ENCODE measurements at places on chromosomes 6 and 20.

DNA sequence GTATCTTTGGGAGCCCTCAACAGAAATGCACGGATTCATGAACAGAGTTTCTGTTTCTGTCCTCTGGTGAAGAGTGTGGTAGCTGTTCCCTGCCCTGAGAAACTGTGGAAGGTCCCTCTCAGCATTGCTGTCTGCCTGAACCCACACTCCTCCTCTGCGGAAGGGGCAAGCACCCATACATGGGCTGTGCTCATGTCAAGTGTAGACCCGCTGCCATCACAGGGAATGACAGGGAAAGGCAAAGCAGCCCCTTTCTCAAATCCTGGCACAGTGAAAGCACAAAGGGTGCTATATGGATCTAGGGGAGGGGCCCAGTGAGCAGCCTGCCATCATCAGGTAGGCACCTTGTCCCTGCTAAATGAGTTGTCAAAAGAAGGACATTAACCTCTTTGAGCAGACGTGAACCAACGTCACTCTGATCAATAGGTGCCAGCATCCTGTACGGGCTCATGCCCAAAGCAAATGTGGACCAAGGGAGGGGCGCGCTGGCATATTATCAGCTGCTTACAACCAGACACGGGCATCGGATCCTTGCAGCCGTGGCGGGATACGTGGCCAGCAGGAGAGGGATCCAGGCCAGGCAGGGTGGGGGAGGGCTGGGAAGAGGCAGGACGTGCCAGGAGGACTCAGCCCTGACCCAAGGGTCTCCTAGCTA is 231.2 kb upstream of the PMEPA1 start:
- no peak for DNase-seq

- DNase-seq = no peak
These were observed 24.6 kb downstream of the TRAM2 start for GRCh38 chr6:52552278-52552643.

DNA sequence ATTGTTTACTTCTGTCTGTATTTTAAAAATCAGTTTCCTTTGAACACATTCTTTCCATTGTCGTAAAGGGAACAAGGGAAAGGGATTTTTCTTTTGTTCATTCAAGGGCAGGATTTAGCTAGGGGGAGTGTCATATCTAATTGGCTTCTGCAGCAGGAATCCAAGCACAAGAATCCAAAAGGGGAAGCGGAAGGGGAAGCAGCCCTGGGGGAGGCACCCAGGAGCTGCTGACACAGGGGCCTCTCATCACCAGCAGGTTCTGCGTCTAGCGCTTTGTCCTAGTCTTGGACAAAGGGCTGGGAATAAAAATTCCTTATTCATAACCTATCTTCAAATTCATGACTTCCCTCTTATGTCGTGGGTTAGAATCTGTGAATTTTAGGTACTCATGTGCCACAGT is 13.7 kb downstream of the RIPK1 start:
- no peak for DNase-seq

DNA sequence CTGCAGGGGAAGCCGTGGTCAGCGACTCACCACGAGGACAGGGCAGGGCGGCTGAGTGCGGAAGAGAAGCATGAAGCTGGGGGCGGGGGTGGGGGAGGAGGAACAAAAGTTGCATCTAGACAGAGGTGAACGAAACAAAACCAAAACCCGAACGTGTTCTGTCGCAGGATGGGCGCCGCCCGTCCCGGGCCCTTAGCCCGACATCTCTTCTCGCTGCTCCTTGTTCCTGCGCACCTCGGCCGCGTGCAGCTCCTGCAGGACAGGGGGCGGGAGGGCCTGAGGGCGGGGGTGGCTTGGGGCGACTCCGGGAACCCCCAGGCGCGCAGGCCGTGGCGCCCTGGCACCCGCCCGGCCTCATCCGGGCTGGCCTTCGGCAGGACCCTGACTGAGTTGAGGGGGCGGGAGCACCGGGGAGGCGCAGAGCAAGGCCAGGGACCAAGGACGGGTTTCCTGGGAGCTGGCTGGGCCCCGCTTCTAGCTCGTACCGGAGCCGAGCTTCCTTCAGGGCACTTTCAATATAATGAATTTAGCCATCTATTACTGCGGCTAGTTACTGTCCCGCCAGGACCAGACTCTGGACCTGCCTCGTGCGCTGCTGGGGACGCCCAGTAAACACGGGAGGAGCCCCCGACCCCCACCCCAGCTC is 12.0 kb downstream of the STMN3 start:
- peak; percentile 44 for DNase-seq

DNA sequence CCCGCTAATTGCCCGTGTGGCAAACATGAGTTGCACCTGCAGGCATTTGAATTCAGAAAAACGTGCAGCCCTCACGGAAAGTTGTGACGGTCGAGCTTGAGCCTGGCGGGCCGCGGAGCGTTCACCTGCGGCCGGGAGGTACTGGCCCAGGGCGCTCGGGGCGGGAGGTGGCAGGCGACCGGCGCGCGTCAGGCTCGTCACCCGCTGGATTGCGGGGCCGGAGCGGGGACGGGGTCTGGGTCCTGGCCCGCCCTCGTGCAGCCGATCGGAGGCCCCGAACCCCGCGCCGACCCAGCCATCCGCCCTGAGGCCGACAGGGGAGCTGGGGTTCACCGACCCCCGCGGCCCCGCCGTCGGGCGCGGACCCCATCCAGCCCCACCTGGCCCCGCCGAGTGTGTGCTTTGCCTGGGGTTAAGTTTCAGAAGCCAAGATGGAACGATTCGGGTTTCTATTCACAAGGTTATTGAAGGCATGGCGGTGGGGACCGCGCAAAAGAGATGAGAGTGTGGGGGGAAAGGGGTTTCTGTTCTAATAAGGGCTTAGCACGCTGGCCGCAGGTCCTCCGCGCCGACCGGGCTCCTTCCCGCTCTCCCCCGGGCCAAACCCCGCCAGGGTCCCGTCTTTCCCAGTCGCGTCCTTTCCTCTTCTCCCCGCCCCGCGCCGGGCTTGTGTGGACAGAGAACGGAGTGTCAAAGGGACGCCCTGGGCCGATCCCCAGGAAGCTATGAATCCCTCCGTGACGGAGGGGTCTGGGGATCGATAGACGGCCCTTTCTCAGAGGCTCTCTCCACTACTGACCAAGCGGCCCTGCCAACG is 1.6 kb upstream of the HEY2 start:
- peak; percentile 7 for DNase-seq

DNA sequence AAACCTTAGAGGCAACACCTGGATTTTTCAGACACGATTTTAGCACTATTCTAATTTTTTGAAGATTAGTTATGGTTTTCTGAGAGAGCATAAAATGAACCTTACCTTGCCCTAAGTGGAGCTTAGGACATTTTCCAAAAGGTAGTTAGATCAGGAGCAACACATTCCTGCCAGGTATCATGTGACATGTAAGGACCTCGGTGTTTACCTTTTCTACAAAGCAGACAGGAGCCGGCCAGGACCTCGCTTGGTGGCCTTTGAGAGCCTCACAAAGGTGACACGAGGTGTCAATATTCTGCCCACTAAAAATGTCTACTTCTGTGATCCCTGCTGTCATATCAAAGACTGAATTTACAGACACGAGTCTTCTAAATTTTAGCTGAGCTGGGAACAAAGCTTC is 174.9 kb downstream of the SMOC2 start:
- no peak for DNase-seq

Data from stimulated activated CD4-positive, alpha-beta T cell treated with anti-CD3 and anti-CD28 coated beads, Interleukin-2, amount 100 ng/mL, for 48 hours (primary cell).